ENCODE measurements at places on chromosomes 7 and 10.

DNA sequence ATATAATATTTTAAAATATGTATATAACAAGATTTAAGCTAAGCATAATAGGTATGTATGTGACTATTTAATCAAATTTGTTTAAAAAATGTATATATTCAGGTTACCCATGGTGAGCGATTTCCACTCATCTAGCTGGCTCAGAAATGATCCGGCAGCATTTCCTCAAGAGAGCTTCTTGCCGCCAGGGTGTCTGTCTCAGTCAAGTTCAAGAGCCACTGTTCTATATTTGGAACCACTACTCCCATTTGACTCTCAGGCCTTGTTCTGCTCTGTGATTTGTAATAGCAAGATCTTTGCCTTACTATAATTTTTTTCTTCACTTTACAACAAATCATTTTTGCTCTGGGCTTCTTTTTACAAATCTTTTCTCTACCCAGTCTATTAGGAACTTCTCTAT is 48.7 kb upstream of the CNTNAP2 start:
- no peak for DNase-seq

GRCh38 chr7:122343601-122344302 is 39.2 kb upstream of the FEZF1 start:
- no peak for DNase-seq

- no peak for DNase-seq
Measured at GRCh38 chr10:11789306-11789705, 33.9 kb upstream of the PROSER2 start.

GRCh38 chr7:156667110-156667426 is 26.5 kb downstream of the RNF32 start:
- no peak for DNase-seq

DNA sequence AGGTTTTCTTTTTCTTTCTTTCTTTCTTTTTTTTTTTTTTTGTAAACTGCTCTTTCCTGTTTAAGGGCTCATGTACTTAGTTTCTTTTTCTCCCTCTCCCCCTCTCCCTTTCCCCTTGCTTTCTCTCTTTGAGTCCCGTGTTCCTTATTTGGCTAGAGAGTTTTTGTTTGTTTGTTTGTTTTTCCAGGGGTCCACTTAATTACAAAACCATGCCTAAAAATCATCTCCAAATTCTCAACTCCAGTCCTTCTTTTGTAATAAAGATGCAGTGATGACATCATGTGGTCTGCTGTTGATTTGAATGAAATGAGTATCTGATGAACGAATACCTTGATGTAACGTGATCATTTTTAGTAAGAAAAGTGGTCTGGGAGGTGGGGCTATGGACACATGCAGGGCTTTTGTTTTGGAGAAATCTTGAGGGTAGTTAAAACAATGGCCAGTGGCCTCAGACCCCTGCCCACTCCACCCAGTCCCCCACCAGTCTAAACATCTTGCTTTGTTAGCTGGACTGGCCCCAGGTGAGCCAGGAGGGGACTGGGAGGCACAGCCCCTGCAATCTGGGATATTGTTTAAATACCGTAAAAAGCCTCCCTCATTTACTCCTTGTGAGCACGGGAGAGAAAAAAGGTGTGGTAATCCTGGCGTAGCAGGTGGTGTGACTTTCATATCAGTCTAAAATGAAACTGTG is 165.7 kb downstream of the LRMDA start:
- DNase-seq = no peak

DNA sequence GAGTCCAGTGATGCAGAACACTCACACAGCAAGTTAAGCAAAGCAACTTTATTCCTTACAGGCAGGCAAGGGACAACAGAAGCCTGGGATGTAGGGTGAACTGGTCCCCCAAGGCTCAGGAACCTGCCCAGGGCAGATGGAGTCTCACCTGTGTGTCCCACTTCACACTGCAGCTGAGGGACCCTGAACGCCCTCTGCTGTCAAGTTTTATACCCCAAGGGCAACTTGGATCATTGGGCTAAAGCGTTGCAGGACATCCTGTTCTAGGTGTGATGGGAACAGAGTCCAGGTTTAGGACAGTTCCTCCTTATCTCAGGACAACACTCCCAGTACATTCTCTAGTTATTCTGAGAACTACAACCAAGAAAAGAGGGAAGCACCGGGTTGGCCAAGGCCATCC is 49.5 kb upstream of the ZNF746 start:
- DNase-seq = no peak

DNA sequence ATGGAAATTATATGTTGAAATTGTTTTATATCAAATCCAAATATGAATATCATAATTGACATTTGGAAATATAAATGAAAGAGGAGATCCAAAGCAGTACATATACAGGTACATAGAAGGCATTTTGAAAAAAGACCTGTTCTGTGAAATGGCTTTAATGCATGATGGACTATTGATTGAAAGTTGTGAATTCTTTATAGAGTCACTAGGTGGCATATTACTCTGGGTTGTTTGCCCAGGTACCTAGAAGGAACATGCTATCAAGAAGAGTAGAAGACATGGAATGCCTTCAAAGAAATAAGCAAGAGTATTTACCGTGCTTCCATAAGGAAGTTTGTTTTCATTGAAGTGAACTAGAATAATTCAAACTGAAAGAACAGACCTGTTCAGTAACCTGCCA is 160.0 kb upstream of the ANK3 start:
- no peak for DNase-seq

DNA sequence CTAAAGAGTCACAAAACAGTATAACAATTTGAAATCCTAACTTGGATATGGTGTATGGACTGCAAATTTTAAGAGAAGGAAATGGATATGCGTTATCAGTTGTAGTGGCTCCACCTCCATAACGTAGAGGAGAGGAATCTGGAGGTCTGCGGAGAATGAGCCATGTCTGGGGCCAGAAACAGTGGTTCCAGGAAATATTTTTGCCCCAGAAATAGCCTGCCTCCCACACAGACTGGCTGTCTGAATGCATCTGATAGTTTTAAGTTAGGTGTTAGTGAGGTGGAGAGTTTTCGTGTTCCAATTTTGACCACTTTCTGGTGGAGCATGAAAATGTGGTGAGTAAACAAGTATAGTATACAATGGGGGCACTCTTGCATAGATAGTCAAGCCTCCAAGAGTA is 1.6 kb downstream of the PHTF2 start:
- no peak for DNase-seq

- no peak for DNase-seq
Measured at GRCh38 chr10:59397961-59398360, 35.6 kb upstream of the FAM13C start.

- no peak for DNase-seq
Measured at GRCh38 chr10:12799144-12799543, 202.4 kb downstream of the CCDC3 start.

- no peak for DNase-seq
Measured at GRCh38 chr10:101002456-101002855, 2.8 kb downstream of the LZTS2 start.

DNA sequence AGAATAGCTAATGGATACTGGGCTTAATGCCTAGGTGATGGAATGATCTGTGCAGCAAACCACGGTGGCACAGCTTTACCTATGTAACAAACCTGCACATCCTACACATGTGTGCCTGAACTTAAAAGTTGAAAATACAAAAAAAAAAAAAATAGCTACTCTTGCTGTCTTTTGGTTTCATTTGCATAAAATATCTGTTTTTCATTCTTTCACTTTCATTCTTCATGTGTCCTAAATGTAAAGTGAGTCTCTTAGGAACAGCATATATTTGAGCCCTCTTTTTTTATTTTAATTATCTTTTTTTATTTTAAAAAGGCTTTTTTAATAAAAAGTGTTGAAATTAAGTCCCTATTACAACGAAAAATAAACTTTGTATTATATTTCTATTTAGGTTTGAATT is 836.1 kb upstream of the KCND2 start:
- no peak for DNase-seq

DNA sequence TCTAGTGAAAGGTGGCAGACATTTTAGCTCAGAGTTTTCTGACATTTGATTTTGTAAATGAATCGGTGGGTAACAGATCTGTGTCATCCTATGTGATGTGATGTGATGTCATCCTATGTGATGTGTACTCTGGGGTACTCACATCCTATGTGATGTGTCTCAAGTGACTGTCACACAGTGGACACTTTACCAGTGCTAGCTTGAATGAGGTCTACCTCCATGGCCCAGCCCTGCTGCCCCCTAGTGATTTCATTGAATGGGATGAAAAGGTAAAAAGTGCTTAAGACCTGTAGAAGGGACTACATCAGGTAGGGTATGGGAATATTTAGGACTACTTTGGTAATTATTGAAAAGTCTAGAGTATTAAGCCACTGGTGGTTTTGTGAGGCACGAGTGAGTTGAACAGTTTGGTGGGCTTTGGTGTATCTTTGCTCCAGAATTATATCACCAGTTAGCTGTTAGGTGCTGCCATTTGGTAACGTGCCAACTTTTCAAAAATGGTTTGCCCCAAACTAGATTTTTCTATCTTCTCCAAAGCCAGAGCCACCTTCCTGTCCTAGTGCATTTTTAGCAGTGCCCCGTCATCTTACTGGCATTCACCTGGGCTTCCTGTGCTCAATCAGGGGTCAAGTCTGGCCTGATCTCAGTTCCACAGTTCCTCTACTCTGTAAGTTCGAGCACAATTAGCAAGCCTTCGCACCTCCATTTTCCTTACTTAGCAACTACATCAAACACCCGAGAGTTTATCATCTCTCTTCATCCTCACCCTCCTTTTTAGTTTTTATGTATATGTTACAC is 9.7 kb downstream of the EIF4H start:
- no peak for DNase-seq

- DNase-seq = no peak
Measured at GRCh38 chr7:68752485-68753178, 845.6 kb upstream of the AUTS2 start.

GRCh38 chr10:132728321-132728720 is 57.6 kb downstream of the NKX6-2 start:
- no peak for DNase-seq
